ENCODE measurements at places on chromosomes 1 and 21.

DNA sequence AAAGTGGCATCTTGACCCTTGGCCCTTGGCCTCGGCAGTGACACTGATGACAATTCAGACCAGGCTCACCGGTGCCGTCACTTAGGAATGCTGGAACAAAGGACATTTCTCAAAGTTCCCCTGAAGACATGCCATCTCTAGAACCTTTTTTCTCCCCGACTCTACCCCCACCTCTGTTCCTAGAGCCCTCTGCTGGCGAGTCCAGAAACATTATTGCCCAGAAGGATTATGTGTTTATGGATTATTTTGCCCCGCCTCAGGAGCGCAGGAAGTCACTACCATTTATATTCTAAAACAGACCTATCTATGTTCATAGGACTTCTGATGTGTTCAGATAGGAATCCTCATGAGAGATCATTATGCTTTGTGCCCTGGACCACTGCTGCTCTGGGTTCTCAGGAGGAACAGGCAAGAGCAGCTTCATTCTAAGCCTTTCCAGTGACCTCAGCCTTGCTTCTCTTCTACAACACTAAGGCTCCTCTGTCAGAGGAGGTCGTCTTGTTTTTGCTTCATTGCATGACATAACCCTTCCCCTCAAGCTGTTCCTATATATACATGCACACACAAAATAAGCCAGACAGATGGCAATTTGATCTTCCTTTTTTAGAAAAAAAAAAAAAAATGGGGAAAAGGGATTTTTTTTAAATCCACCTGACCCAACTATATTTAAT, 12.4 kb upstream of the SHISA4 start:
- peak; percentile 69 for DNase-seq

DNA sequence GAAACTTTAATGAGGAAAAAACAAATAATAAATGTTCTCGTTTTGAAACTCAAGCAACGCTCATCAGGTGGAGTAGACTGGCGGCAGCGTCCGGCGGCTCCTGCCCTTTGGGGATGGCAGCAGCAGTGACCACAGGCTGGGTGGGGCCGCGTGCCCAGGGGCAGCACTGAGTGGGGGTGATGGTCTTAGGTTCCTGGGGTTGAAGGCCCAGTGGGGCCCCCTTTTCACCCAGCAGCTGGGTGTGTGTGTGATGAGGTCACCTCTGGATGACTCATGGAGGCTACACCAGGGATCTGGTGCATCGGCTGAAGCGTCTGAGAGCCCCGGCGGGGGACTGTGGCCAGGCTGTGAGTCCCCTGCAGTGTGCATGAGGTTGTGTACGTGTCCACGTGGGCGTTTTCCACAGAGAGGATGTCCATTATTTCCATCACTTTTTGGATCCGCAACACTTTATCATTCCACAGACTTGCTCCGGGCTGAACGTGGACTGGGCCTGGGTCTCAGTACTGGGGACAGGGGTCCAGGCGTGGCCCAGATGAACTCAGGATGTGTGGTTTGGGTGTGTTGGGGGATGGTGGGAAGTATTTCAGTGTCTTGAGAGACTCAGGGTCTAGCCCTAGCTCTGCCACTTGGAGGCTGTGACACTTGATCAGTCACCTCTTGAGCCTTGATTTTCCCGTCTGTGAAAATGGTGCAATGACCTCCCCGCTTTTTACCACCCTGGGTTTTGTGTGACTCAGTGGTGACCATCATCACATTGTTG, 25.6 kb downstream of the LDLRAP1 start:
- peak; percentile 52 for DNase-seq

DNA sequence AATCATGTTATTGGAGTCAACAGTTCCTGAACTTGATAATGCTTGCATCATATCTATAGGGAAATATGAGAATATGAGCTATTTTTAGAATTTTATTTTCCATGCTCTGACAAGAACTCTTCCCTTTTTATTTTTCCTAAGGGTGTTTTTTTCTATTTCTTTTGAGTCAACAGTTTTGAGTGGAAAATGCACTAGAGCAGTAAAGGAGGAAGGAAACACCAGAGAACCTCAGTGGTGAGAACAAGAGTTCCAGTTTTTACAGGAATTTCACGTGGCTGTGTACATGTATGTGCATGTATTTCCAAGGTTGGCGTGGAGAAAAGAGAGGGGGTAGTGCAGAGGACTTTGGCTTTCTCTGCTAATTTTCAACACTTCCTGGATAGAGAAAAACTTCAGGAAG, 63.6 kb upstream of the TNFSF18 start:
- no peak for DNase-seq

DNA sequence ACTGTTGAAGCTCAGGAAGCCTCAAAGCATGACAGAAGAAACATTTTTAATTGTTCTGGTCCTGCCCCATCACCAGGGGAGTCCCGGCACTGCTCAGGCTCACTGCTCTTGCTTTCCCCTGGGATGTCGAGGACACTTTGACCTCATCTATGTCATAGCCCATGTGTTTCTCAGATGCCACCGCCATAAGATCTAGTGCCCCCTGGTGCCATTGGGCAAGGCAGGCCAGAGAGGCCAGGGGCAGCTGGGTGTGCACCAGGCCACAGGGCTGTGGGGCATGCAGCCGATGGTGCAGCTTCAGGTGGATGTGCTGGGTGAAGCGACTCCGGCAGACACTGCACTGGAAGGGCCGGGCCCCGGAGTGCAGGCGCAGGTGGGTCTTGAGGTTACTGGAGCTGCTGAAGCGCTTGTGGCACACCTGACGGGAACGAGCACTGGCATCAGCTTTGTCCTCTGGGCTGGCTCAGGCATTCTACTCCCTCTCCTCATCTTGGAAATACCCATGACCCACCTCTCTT, 7.7 kb upstream of the CRYBG2 start:
- DNase-seq: no peak

GRCh38 chr1:3459940-3460671, 5.6 kb downstream of the ARHGEF16 start:
- no peak for DNase-seq

- peak; percentile 93 for DNase-seq
Measured at GRCh38 chr1:186974774-186975181, 146.0 kb downstream of the PLA2G4A start.

- DNase-seq: no peak
Measured at GRCh38 chr1:205772607-205773032, 2.7 kb downstream of the RAB29 start.

DNA sequence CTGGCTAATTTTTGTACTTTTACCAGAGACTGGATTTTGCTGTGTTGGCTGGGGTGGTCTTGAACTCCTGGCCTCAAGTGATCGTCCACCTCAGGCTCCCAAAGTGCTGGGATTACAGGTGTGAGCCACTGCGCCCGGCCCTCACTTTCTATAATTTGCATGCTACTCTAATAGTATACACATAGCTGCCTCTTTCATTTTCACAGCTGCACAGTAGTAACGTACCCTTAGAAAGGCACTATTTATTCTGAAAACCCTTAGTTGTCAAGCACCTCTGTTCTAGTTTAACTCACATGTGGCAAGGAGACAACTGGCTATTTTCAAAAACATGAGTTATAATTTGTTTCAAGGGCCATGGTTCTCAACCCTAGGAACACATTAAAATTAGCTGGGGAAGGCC, 17.2 kb downstream of the TPM3 start:
- DNase-seq: no peak

- DNase-seq: no peak
Measured at GRCh38 chr1:87115891-87116290, 201.5 kb downstream of the HS2ST1 start.

DNA sequence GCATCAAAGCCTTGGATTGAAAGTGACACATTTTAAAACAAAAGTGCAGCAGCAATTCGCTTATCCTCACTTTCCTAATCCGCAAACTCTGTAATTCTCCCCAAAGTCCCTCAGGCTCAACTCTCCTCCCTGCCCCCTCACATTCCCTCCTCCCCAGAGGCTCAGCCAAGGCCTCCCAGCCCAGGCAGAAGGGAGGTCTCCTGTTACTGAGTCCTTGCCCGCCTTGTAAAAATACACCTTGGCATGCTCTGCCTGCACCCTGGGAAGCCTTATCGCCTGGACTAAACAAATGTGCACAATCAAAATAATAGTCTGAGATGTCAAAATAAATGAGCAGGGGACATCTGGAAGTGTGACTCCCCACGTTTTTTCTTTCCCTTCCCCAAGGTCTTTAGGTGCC, 109.7 kb downstream of the PLXNA2 start:
- no peak for DNase-seq

- no peak for DNase-seq
Measured at GRCh38 chr21:32966120-32966519, 59.6 kb upstream of the OLIG2 start.

- DNase-seq: no peak
Measured at GRCh38 chr1:170209125-170209524, 63.4 kb downstream of the NTMT2 start.

GRCh38 chr21:27036736-27037301, 69.9 kb upstream of the ADAMTS5 start:
- no peak for DNase-seq

DNA sequence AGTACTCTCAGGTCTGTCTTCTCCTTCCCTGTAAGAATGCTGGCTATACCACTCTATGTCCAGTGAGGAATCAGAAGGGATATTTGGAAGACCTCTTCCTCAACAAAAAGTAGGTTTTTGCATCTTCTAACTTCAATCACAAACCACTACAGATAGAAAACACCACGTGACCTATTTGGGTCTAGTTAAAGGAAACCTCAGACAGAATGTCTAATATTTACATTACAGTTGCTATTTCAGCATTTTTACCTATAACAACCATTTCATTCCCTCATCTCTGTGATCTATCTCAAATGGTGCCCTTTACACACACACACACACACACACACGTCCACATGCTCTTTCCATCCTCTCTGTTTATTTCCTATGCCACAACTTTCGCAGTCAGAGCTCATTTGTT, 7.9 kb upstream of the ADORA3 start:
- DNase-seq: no peak

GRCh38 chr1:152884966-152885624, 7.0 kb downstream of the SMCP start:
- DNase-seq: no peak

DNA sequence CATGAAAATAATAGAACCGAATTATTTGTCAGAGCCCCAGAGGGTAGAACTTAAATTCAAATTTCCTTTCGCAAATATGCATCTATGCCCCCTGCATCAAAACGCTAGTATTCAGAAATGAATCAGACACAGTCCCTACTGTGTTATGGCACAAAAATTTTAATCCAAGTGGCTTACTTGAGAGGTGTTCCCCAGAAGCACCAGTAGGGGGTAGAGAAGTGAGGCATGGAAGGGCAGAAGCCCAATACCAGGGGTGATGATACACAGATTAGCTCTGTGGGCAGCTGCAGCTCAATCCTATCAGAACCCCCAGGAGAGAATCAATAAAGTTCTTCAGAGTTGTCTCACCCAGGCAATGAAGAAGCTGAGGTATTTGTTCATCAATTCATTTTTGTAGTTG, 342.2 kb downstream of the OMA1 start:
- peak; percentile 3 for DNase-seq

GRCh38 chr1:190479516-190479915, 1.9 kb upstream of the BRINP3 start:
- no peak for DNase-seq

All from dermis blood vessel endothelial cell (primary cell).